Lower lobe of right lung (tissue), 2 donors: ENCODE measurements at places on chromosomes 7 and 10.

GRCh38 chr7:51315393-51316261 lies 982 bp downstream of the COBL start:
- DNase-seq: peak; percentile 56

DNA sequence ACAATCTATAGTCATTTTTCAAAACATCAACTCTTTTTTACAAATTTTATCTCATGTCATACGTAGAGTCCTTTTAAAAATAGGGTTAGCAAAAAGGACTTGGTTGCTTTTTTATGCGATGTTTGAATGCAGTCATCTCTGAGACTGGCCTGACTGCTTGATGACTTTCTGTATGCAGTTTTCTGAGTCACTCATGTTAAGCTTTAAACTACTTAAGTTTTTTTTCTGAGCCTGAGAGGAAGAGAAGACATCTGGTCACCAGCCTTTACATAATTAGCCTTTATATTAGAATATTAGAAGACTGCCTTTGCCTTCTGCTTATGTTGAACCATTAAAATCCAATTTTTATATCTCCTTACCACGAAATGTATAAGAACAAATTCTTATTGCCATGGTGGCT lies 834.4 kb upstream of the MBL2 start:
- DNase-seq: no peak

DNA sequence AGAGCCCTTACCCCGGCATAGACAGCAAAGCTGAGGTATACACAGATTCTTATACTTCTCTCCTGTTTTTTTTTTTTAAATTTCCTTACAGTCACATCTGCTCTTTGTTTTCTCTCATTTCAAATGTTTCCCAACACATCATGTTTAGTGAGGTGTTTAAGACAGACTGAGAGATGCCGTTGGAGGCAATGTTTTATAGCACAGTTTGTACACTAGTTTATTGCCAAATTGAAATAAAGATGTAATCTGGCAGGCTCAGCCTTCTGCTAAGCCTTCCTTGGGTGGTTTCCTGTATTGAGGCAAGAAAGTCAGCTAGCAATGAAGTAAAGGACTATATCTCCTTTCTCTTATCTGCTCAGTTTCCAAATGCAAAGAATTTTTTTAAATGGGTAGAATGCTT lies 393.4 kb downstream of the SORCS1 start:
- DNase-seq: no peak

DNA sequence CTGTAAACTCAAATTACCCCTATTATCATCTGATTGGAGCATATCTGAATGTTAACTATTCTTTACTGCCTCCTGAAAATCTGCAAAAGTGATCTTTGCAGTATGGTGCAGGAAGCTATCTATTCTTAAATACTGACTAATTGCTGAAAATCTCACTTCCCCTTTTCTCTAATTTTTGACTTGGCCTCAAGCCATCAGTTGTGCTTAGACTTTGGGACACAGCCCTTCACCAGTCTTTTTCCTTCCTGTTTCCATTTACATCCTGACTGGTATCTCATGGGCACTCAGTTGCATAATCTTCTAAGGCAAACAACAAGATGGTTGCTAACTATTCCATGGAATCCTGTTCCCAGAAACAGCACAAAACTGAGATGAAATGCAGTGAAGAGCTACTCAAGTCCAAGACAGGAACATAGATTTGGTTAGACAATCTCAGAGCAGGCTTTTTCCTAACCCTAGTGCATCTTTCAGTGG lies 228.5 kb downstream of the SORCS1 start:
- DNase-seq: no peak

DNA sequence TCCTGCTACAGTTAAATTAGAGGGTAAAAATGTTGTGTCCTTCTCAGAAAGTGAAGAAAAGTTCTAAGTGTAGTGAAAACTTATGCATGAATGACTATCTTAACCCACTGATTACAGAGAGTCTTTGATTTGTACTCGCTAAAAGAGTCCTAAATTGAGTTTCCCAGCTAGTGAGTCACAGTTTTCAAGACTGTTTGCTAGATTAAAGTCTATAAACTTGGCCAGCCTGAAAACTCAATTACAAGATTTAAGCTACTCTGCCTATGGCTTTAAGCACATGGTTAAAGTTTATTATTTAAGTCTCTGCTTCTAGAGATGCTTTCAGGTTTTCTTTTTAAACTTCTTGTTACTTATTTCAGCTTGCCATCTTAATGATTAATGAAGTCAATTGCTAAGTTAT lies 44.4 kb downstream of the MRPS24 start:
- no peak for DNase-seq

- DNase-seq: peak; percentile 53
Observed at GRCh38 chr10:42754155-42755027, 28.2 kb upstream of the BMS1 start.

DNA sequence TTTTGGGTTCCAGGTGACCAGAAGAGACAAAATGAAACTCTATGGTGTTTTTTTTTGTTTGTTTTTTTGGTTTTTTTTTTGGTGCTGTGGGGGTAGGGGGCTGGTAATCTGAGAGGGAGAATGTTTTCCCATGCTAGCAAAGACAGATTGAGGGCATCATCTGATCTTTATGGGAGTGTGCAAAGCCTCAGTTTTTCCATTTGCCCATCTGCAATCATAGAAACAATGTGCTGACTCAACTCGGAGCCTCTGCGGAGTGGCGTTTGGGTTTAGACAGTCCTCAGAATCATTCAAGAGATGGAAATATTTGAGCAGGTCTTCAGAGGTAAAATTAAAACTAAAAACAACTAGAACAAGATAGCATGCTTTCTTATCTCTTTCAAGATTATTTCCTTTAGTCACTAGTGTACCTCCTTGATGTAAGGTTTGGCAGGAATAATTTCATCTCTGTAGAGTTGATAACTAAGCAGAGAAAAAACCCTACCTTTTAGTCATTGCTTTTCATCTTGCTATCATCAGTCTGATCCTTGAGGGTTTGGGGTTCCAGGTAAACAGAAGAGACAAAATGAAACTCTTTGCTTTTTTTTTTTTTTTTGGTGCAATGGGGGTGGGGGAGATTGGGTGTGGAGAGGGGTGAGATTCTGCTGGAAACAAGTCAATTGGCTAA lies 18.0 kb downstream of the CNNM2 start:
- DNase-seq: no peak

- DNase-seq: no peak
Observed at GRCh38 chr10:27844223-27844622, 98.6 kb upstream of the MKX start.

GRCh38 chr7:42194238-42194637 lies 42.8 kb downstream of the GLI3 start:
- no peak for DNase-seq

GRCh38 chr10:43627942-43628341 lies 20.7 kb downstream of the ZNF32 start:
- no peak for DNase-seq

GRCh38 chr10:103554488-103555324 lies 61.2 kb downstream of the NEURL1 start:
- peak; percentile 59 for DNase-seq

- no peak for DNase-seq
Observed at GRCh38 chr10:11358011-11358410, 253.4 kb downstream of the USP6NL start.

DNA sequence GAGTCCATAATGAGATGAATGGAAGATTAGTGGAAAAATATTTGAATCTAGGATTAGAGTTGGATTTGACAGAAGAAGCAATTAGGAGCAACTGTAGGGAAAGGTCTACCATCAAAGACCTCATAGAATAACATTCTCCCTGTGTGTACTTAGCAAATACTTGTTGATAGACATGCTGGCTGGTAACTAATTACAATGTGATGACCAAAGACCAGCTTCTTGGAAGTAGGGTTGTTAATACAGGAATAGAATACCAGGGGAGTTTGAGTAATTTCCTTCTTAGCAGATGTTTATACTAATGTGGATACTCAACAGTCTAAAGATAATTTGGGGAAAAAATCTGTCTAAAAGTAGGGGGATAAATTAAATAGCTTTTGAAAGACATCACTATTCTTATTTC lies 357.5 kb upstream of the BMPER start:
- no peak for DNase-seq

- DNase-seq: peak; percentile 50
Observed at GRCh38 chr10:100334762-100335161, 4.7 kb upstream of the PKD2L1 start.

GRCh38 chr7:112080441-112080840 lies 125.8 kb downstream of the DOCK4 start:
- DNase-seq: no peak

DNA sequence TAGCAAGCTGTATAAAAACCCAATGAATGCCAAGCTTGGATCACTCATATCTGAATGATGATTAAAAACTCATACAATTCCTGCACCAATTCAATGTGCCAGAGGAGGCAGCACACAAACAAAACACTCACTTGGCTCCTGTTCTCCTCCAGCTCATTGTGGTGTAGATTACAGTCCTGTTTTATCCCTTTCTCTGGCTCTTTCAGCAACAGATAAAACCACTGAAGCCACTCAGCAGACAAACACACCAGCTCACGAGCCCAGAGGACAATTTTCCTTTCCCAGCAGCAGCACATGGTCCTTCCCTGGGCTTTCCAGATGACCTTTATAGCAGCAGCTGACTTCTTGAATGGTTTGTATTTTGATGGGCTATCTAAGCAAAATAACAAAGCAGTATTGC lies 107.3 kb upstream of the STARD3NL start:
- DNase-seq: no peak

GRCh38 chr7:69433081-69433480 lies 165.2 kb upstream of the AUTS2 start:
- DNase-seq: no peak

DNA sequence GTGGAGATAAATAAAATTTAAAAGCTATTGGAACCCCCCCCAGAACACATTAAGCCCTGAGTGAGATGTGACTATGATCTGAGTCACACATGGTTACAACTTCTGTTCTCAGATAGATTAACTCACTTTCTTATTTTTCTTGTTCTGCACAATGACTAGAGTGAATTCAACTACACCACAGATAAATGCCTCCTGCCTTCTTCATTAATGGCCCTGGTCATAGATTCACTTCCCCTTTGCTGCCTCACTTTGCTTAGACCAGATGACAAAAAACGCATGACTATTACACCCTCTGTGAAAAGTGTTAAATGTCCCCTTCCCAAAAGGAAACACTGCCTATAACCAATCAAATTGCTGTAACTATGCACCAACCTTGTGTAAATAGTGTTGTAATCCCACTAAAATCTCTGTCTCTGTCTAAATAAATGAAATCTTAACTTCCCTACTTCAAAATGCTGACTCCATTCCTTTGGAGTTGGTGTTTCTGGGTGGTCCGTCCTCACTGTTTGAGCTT lies 49.4 kb downstream of the AKR1D1 start:
- no peak for DNase-seq

GRCh38 chr7:50197549-50197948 lies 104.5 kb upstream of the ZPBP start:
- DNase-seq: no peak

- peak; percentile 86 for DNase-seq
Observed at GRCh38 chr10:117442944-117443685, 67.9 kb upstream of the PDZD8 start.

DNA sequence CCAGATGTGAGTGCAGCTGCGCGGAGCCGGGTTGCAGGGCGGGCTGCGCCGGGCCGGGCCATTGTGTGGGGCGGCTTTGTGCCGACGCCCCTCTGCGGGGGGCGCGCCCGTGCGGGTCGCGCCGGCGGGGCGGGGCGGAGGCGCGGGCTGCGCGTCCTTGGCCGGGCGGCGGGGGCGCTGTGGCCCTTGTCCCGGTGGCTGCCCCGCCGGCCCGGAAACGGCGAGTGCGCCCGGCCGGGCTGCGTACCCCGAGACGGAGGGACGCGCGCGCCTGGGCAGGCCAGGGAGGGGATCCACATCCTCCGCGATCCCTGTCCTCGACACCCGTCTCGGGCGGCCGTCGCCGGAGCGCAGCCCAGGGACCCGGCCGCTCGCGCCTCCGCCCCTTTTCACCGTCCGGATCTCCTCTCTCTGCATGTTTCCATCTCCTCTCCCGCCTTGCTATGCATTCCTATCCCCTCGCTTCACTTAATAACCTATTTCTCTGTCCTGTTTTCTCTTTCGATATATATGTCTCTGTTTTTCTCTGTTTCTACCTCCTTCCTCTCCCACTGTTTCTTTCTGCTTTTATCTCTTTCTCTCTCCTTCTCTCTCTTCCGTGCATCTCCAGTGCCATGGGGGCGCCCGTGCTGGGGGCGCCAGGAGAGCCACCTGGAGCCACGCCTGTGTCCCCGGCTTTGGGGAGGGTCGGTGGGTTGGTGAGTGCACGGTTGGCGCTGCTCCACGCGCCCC lies 765 bp downstream of the PFKFB3 start:
- DNase-seq: peak; percentile 79

DNA sequence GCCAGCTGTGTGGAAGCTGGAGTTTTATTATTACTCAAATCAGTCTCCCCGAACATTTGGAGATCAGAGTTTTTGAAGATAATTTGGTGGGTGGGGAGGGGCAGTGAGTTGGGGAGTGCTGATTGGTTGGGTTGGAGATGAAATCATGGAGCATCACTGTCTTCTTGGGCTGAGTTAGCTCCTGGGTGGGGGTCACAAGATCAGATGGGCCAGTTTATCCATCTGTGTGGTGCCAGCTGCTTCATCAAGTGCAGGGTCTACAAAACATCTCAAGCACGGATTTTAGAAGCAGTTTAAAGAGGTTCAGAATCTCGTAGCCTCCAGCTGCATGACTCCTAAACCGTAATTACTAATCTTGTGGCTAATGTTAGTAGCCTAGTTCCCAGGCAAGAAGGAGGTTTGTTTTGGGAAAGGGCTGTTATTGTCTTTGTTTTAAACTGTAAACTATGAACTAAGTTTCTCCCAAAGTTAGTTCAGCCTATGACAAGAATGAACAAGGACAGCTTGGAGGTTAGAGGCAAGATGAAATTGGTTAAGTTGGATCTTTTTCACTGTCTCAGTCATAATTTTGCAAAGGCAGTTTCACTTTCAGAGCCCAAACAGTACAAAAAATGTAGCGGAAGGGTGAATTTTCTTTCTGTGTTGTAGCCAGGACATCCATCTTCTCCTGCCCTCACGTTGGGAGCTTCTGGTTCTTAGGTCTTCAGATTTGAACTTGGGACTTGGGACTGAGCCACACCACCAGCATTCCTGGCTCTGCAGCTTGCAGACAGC lies 43.1 kb downstream of the KLF6 start:
- no peak for DNase-seq

DNA sequence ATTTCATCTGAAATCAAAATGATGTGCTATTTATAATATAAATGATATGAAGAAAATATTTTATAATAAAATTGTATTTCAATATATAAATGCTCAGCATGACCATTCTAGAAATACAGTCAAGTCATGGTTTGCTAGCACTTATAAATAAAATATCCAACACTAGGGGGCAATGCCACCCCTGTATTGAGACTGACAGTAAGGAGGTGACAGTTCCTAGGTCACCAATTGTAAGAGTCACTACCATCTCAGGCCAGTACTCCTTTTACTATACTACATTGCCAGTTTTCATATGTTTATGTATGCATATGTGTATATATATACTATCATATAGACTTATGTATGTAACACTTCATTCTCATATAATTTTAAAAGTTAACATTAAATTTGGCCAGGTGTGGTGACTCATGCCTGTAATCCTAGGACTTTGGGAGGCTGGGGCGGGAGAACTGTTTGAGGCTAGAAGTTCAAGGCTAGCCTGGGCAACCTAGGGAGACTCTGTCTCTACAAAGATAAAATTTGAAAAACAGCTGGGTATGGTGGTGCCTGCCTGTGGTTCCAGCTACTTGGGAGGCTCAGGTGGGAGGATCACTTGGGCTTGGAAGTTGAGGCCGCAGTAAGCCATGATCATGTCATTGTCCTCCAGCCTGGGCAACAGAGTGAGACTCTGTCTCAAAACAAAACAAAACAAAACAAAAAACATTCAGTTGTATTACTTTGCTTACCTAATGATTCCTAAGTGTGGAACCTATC lies 2.4 kb upstream of the CNOT4 start:
- no peak for DNase-seq
